Right renal cortex interstitium (tissue), 3 donors: ENCODE measurements at places on chromosomes 3 and 15.
A peak's percentile ranks its signal among the peaks of the same experiment; 100 is the strongest.

GRCh38 chr15:32831485-32831884 lies 113.7 kb downstream of the GREM1 start:
- no peak for DNase-seq

GRCh38 chr3:188026191-188026968 lies 127.6 kb upstream of the LPP start:
- DNase-seq, result peak; percentile 89

GRCh38 chr3:66355394-66355793 lies 134.6 kb downstream of the SLC25A26 start:
- DNase-seq, result no peak

DNA sequence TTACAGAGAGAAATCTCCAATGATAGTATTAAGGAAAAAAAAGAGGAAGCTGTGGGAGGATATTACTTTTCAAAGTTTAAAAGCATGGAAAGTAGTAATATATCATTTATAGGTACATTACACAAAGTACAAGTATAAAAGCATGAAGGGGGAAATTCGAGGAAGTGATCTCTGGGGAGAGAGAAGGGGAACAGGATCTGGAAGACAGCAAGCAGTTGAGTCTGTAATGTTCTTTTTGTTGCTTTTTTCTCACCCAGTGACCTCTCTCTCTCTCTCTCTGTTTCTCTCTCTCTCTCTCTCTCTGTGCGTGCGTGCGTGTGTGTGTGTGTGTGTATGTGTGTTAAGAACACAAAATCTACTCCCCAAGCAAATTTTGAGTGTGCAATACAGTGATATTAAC lies 10.2 kb downstream of the C3orf20 start:
- DNase-seq, result peak; percentile 13

- DNase-seq, result no peak
Measured at GRCh38 chr3:67599821-67600220, 54.6 kb downstream of the SUCLG2 start.

- DNase-seq, result no peak
Measured at GRCh38 chr3:171200052-171200749, 173.7 kb upstream of the SLC2A2 start.

DNA sequence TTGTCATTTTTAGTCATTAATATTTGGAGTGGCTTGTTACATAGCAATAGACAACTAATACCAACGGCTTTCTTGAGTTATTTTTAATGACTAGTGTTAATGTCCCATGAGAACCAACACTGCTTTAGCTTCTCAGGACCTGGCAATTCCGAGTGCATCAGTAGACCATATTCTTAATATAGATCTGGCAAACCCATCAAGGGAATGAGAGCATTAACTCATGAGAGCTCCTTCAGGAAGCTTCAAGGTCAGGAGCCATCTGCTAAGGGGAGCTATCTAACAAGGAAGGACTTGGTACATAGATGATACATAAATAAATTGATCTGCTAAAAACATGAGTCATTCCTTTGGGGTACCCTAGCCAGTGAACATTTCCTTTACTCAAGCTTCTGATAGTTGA lies 122.6 kb upstream of the EPHA3 start:
- no peak for DNase-seq
